ENCODE measurements at places on chromosomes 12 and 14.

- DNase-seq: no peak
Measured at GRCh38 chr12:12176402-12176801, 90.4 kb downstream of the LRP6 start.

DNA sequence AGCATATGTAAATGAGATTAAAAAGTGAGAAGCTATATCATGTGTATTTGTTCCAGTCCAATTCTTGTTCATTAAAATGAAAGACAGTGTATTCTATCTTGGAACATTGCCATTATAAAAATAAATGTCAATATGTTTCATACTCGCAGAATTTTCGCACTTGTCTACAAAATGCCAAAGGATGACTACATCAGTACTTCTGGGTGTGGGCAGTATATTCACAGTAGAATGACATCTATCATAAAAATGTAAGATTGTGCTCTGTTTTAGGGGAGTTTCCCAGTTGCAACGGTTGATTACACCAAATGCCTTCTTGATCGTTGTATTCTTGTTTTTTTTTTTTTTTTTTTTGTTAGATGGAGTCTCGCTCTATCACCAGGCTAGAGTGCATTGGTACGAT lies 292.3 kb upstream of the E2F7 start:
- no peak for DNase-seq

DNA sequence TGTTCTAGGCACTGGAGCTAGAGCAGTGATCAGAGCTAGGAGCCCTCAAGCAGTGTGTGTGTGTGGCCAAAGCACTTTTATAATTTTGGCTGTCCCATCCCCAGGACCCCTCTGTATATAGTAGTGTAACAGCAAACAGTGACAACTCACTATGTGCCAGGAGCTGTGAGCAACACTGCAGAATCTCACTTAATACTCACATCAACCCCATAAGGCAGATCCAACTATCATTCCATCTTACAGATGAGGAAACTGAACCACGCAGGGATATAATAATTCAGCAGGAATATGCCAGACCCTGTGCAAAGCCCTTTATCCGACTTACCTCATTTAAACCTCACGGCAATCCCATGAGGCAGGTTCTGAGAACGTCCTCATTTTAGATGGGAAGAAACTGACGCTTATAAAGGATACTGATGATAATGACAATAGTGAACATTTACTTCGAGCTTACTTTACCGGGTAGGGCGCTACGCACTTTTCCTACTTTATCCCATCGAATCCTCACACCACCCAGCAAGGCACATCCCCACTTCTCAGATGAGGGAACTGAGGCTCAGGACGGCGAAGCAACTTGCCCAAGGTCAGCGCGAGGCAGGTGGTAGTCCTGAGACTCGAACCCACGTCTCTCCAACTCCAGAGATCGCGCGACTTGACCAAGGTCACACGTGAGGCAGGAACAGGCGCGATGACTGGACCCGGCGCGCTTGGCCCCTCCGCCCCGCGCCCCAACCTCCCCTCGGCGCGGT lies 687 bp downstream of the RAB35 start:
- peak; percentile 26 for DNase-seq

DNA sequence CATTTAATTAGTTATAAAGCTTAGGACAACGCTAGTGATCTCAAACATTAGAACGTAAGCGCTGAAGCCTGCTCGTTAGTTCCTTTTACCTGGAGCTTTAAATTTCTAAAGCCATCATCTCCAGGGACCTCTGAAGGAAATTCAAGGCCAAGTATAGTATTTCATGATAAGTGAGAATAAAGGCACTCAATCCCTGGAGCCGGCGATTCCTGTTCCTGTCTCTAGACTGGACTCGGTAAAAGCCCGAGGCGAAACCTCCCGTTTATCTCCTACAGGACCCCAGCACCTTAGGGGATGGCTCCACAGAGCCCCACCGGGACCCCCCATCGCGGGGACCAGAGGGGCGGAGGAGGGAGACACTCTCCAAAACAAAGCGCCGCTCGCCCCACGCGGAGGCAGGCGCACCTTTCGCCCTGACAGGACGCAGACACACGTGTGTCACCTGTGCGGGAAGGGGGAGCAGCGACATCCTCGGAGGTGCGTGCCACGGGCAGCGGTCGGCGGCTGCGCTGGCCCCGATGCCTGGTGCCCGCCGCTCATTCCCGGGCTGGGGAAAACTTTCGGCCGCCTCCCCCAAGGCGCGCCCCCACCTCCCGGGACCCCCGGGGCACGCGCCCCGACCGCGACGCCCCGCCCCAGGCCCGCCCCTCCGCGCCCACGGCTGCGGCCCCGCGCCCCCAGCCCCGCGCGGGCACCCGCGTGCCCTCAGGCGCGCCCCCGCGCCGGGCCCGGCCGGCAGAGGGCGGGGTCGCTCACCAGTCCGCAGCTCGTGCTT lies 678 bp downstream of the RPS6KA5 start:
- DNase-seq: peak; percentile 77

DNA sequence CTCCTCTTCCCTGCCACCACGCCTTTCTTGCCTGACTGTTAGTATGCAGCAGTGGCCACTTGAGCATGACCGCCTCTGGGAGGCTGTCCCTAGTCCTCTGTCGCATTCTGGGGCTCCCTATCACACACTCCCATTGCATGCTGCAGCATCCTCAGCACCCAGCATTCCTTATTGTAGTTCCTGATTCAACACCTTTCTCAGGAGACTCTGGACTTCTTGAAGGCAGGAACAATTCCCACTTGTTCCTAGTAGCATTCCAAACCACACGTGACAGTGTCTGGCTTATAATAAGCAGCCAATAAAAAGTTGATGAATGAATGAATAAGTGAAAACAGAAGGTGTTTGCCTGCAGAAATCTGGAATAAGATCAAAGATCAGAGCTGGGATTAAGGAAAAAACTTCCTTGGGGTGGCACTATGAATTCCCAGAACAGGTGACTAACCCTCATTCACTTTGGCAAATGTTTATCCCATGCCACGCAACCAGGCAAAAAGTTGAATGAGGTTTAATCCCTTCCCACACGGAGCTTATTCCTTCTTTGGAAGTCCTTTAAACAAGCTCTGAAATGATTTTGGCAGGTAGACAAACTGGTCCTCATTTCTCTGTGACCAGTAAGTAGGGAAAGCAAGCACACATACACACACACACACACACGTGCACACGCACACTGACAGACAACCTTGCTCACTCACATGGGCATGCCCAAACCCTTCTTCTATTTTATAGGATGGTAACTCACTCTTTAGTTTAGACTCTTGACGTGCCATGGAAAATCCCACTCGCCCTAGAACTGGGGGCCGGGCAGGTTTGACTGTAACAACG lies 26.5 kb downstream of the NTF3 start:
- DNase-seq: no peak

DNA sequence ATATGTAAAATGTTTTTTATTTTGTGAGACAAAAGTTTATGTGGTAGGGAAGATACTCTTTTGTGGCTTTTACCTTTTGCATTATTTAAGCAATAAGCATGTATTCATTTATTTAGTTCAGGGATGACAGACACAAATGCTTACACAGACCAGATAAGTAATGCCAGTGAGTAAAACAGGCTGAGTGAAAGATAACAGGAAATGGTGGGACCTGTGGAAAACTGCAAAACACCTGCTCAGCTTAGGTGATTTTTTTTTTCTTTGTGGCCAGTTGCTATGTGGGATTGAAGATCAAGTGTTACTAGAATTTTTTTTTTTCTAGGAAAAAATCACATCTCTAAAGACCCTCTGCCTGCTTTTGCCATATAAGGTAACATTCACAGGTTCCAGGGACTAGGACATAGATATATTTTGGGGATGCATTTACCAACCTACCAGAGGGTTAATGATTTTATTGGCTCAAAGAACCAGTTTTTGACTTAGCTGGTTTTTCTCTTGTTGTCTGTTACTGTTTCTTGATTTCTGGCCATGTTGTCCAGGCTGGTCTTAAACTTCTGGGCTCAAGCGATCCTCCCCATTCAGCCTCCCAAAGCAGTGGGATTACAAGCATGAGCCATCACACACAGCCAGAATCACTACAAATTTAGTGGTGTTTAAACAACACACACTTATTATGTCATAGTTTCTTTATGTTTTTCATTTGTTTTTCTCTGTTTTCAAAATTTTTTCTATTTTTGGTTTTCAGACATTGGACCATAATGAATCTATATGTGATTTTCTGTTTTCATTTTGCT lies 9.8 kb downstream of the PSMA6 start:
- no peak for DNase-seq

- DNase-seq: peak; percentile 64
Measured at GRCh38 chr14:24398653-24399446, at the start of gene NYNRIN. Gene NYNRIN, plus strand, starts transcription at chr14:24399003. Its CDS starts 244 bp downstream, at chr14:24399247.

DNA sequence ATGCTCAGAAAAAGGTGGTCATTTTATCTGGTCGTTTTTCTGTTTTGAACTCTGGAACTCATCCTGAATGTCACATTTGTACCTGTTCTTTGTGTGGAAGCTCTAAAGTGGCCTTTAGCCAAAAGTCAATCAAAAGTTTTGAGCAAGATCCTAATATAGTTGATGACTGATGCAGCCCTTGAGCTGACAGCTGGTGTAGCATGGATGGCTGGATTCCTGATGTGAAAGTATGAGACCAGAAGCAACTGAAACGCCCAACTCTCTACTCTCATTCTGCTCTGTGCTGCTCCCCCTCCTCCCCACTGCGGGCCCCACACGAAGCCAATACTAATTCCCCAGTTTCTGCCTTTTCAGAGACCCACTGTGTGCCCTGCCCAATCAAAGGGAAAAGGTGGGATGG lies 10.3 kb upstream of the MYH7 start:
- DNase-seq: no peak

- DNase-seq: no peak
Measured at GRCh38 chr14:95225251-95225887, 68.0 kb upstream of the DICER1 start.

DNA sequence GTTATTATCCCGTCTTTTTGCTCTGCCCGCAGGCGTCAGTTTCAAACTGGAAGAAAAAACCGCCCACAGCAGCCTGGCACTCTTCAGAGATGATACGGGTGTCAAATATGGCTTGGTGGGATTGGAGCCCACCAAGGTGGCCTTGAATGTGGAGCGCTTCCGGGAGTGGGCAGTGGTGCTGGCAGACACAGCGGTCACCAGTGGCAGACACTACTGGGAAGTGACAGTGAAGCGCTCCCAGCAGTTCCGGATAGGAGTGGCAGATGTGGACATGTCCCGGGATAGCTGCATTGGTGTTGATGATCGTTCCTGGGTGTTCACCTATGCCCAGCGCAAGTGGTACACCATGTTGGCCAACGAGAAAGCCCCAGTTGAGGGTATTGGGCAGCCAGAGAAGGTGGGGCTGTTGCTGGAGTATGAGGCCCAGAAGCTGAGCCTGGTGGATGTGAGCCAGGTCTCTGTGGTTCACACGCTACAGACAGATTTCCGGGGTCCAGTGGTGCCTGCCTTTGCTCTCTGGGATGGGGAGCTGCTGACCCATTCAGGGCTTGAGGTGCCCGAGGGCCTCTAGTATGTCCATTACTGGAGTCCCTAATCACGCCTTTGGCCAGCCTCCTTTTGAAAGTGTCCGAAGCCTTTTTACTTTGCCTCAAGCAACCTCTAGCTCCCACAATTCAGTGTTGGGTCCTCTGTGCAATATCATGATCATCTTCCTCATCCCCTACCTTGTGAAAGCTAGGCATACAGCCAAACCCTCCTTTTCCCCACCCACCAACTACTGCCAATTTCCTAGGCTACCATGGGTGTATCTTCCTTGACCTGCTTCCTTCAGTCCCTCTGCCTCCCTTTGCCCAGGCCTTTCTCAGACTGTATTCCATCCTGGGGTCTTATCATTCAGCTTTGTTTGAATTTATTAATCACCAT lies 891 bp downstream of the SPRYD4 start:
- no peak for DNase-seq

- DNase-seq: no peak
Measured at GRCh38 chr12:50633955-50634354, 129.2 kb downstream of the DIP2B start.

GRCh38 chr12:47992776-47993175 lies 11.5 kb downstream of the COL2A1 start:
- no peak for DNase-seq

- DNase-seq: peak; percentile 19
Measured at GRCh38 chr12:116130431-116130830, 147.1 kb downstream of the MED13L start.

DNA sequence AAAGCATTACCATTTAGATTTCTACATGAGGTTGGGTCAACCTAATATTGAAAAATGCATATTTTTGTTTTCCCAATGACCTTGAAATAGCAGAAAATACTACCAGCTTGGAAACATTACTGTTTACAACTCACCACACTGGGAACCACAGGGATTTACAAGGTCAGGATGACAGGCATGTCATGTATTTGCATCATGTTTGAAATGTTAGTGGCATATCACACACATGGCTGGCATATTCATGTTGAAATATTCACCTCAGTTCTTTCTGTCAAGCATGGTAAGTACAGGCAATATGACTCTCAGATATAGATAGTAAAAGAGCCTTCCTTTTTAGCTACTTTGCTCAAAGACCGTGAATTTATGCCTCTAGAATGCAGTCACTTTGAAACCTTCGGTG lies 593.5 kb downstream of the NOVA1 start:
- no peak for DNase-seq

- no peak for DNase-seq
Measured at GRCh38 chr14:75440733-75441477, 13.1 kb downstream of the JDP2 start.

DNA sequence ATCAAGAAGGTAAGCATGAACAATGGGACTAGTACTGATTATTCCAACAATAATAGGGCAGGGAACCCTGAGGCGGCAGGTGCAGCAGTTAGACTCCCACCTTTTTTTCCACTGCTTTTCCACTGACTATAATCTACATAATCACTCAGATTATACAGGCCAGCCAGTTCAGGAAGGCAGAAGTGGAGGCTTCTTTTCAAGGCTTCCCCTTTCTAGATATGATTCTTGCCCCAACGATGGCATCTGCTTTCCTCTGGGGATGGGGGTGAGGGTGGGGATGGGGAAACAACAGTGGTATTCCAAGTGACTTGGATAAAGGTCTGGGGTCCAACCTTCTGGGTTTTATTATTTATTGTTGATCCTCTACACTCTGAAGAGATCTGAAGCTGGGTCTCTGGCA lies 331 bp downstream of the NCKAP1L start:
- no peak for DNase-seq

DNA sequence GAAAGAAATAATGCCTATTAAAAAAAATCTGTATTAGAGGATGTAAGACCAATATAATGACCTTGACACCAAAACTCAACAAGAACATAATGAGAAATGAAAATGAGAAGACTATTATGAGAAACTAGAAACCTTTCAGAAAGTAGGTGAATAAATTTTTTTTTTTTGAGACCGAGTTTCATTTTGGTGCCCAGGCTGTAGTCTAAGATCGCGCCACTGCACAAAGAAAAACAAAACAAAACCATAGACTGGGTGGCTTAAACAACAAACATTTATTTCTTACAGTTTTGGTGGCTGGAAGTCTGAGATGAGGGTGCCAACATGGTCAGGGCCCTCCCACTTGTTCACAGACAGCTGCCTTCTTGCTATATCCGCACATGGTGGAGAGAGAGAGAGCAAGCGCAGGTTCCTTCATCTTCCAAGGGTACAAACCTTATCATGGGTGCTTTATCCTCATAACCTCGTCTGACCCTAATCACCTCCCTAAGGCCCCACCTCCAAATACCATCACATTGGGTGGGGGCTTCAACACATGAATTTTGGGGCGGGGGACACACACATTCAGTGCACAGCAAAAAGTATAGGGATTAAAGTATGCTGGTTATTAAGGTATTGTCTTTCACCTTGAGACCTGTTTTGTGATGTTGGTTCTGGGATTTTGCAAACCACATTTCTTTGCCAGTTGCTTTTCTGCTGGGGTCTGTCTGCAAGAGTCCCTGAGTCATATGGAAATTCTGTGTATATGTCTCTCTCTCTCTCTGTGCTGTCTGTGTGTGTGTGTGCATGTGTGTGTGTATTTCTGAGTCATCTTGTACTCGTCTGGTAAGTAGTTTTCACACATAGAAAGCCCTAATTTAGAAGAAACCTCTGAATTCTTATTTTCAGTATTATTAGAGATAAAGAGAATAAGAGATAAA lies 26.2 kb downstream of the ZCRB1 start:
- DNase-seq: no peak

Data from NCI-H1417 (cell line).